T-helper 2 cell treated with Interferon-gamma antibody and Interleukin-4, amounts not matched to agents 5 μg/mL and 100 μg/mL, for 36 hours (primary cell): ENCODE measurements at places on chromosomes 5 and 9.
A peak's percentile ranks its signal among the peaks of the same experiment; 100 is the strongest.

- DNase-seq: no peak
These were observed 10.5 kb downstream of the TAL2 start for GRCh38 chr9:105672711-105673234.

DNA sequence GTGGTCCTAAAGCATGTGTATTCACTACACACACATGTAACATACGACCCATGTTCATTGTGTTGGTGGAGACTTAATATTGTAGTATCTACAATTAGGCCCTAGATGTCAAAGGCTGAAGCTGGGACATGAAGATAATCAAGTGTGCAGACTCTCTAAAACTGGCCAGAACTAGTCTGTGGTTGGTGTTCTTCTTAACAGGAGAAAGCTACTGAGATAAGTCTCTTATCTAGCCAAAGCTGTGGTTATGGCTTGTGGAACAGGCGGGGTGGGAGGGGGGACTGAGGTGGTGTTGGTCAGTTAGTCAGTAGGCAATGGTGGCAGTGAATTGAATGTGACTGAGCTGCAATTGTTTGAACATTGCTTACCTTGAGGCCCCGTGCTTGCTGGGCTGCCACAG lies 112.7 kb upstream of the SLC24A2 start:
- no peak for DNase-seq

- no peak for DNase-seq
These were observed 2.0 kb upstream of the NSD1 start for GRCh38 chr5:177131352-177132135.

DNA sequence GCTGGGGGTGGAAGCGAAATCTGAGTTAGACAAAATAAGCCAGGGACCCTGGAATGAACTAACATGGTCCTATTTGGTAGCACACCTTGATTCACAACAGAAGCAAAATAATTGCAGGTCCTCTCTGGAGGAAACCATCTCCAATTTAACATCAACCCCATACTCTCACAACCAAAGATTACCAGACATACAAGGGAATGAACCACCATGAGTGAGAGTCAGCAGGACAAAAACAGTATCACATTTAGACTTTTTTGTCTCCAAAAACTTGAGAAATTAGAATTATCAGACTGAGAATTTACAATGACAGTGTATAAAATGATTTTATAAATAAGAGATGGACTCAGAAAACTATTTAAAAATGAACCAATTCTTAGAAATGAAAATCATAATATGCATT lies 21.1 kb downstream of the PPP1R2B start:
- DNase-seq: no peak

DNA sequence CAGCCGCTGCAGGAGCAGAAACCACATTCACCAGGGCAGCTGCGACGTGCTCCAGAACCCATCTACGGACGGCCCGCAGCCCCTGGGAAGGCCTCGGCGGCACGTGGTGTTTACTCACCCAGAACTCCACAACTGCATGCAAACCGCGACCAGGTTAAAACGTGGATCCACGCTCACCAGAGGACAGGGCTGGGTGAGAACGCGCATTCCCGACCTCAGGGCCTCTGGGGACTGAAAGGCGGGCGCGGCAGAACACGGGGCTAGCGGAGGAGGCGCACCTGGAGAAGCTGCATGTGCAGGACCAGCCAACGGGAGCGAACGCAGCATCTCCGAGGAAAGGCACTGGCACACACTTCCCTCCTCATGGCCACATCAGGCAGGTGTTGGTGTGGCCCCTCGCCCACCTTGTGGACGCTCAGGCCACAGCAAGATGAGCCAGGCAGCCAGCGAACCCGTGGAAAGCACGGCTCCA lies 24.0 kb upstream of the CAMSAP1 start:
- no peak for DNase-seq

GRCh38 chr5:159420940-159421339 lies 90.7 kb upstream of the IL12B start:
- DNase-seq: no peak

DNA sequence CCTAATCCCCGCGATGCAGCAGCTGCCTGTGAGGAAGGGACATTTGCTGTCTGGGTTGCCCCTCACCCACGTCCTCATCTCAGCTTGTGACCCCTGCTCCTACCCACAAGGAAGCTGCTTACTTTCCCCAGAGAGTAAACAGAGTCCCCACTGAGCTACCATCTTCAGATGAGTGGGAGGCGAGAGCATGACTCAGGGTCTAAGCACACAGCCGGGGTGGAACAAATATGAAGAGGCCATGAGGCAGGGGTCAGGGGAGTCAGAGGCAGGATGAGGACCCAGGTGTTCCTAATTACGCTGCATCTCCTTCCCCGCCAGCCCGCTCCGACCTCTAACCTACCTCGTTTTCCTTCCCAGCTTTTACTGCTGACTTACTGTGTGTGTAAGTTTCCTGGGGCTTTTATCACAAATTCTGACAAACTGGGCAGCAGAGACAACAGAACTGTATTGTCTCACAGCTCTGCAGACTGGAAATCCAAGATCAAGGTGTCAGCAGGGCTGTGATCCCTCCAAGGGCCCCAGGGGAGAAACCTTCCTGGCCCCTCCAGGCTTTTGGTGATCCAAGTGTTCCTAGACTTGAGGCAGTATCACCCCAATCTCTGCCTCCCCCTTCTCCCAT lies 94.0 kb upstream of the DNAH5 start:
- DNase-seq: no peak

GRCh38 chr5:106521701-106522100 lies 1149.0 kb downstream of the EFNA5 start:
- DNase-seq: no peak

DNA sequence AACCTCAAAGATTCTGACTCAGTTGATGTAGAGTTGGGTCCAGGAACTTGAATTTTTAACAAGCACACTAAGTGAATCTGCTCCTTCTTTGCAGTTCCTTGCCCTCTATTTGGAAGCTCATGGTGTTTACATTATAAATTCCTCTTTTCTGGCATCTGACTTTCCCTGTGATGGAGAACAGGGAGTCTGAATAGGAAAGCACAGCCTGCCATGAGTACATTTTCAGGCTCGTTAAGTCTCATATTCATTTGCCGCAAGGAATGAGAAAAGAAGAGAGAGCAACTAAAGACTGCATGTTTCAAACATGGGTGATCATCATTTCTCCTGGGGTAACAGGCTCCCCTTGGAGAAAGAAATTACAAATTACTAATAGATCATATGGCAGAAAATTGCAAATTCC lies 468.1 kb upstream of the DMAC1 start:
- DNase-seq: no peak

DNA sequence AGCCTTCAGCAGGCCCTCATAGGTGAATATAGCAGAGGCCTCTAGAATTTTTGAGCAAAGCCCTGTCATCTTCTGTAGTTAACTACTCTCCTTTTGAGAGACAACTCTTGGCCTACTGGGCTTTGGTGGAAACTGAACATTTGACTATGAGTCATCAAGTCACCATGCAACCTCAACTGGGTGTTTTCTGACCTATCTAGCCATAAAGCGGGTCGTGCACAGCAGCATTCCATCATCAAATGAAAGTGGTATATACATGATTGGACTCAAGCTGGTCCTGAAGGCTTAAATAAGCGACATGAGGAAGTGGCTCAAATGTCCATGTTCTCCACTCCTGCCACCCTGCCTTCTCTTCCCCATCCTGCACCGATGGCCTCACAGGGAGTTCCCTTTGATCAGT lies 1115.5 kb downstream of the TAF11L14 start:
- DNase-seq: peak; percentile 61

- DNase-seq: peak; percentile 31
These were observed 213.7 kb downstream of the FSTL4 start for GRCh38 chr5:133398646-133399101.

DNA sequence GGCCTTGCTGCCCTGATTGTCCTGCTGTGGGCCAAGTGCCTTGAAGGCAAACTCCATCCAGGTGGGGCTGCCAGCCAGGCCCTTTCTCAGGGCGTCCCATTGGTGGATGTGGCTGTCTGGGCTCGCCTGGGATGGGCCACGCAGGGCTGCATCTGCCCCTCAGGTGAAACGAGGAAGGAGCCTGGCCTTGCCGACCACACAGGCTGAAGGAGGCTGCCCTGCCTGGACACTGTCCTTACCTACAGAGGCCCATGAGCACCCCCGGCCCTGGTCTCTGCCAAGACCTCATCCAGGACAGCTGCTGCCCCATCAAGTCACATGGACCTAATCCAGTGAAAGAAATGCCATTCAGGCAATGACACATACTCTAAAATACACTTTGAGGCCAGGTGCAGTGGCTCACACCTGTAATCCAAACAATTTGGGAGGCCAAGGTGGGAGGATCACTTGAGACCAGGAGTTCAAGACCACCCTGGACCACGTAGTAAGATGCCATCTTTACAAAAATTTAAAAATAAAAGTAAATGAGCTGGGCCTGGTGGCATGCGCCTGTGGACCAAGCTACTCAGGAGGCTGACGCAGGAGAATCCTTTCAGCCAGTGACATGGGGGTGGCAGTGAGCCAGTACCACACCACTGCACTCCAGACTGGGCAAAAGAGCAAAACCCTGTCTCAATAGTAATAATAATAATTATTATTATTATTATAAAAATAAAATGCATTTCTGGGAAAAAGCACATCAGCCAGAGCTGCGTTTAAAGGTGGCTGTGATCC lies 33.9 kb downstream of the PNPLA7 start:
- no peak for DNase-seq

- no peak for DNase-seq
These were observed 163.3 kb downstream of the GIN1 start for GRCh38 chr5:102956599-102956998.

DNA sequence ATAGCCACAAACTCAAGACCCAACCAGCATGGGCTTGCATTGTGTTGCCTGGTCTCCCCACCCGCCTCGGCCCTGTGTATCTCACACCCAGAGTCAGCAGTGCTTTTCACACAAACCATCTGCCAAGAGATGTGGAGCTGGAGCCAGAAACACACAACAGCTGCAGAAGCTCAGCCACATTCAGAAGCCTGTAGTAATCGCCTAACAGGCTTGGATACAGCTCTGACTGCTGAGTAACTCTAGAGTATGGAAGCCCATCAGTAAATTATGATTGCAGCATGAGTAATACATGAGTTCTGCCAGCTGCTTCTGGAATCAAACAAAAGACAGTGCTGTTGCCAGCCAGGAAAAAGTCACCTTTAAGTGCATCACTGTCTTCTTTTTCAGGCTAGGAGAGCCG lies 16.0 kb downstream of the TEK start:
- no peak for DNase-seq

DNA sequence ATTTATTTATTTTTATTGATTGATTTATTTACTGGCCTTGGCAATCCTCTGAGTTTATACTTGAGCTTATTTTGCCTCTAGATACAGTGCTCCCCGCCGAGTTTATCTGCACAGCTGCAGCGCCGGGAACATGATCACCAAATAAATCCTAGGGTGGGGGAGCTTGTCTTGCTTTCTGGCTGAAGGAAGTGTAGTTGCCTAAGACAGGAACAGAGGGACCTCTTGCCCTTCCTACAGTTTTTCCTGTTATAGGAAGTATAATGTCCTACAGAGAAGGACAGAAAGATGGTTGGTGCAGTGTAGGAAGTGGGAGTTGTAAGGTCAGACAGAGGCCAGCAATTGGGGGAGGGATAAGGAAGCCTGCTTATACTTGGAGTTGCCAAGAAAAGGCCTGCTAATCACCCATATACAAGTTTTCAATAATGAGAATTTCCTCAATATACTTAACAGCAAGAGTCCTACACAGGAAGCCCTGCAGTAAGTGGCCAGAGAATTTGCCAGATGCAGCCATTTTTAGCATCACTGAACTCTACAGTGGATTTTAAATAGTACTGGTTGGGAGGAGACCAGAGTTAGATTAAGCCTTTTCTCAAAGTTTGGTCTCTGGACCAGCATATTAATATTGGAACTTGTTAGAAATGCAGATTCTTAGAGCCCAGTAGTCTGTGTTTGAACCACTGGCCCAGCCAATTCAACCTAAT lies 7.7 kb downstream of the AOPEP start:
- no peak for DNase-seq

GRCh38 chr9:110257097-110257841 lies 962 bp upstream of the TXN start:
- DNase-seq: no peak

- DNase-seq: no peak
These were observed 34.0 kb downstream of the PDGFRB start for GRCh38 chr5:150121448-150122157.

GRCh38 chr9:97593960-97594359 lies 39.2 kb downstream of the TSTD2 start:
- no peak for DNase-seq
